ENCODE measurements at places on chromosomes 13 and 19.

DNA sequence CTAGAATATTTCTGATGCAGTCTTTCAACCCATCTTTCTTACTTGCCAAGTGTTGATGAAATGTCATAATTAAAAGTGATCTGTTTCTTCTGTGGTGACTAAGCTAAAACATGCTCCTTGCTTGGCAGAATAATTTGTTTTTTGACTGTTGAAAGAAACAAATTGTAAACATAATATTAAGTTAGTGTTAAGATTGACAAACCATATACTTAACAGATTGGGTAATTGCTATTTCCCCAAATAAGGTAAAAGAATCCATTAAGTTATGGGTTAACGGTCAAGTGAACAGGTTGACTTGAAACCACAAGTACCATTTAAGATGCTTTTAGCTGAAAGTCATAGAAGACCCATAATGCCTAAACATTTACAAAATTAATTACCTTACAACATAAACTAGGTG is 62.9 kb downstream of the TEX26 start:
- no peak for DNase-seq

- no peak for DNase-seq
Measured at GRCh38 chr13:67069117-67069767, 160.9 kb downstream of the PCDH9 start.

DNA sequence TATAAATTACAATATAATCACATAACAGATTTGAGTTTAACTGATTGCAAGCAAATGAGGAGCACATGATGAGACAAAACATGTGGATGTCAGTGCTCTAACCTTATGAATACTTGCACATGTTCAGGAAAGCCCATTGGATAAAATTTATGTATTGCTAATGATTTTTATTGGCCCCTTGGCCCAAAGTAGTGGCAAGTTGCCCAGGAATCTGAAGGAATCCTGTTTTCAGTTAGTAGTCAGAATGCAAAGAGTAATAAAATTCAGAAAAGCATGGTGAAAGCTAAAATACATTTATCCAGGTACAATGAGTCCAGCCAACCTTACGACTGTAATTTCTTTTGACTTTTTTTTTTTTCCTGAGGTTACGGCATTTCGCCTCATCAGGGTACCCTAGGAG is 1539.4 kb downstream of the EFNB2 start:
- no peak for DNase-seq

GRCh38 chr13:30569901-30570576 is 47.7 kb upstream of the USPL1 start:
- DNase-seq = no peak

GRCh38 chr19:763181-763580 is 12.3 kb downstream of the MISP start:
- DNase-seq = no peak

DNA sequence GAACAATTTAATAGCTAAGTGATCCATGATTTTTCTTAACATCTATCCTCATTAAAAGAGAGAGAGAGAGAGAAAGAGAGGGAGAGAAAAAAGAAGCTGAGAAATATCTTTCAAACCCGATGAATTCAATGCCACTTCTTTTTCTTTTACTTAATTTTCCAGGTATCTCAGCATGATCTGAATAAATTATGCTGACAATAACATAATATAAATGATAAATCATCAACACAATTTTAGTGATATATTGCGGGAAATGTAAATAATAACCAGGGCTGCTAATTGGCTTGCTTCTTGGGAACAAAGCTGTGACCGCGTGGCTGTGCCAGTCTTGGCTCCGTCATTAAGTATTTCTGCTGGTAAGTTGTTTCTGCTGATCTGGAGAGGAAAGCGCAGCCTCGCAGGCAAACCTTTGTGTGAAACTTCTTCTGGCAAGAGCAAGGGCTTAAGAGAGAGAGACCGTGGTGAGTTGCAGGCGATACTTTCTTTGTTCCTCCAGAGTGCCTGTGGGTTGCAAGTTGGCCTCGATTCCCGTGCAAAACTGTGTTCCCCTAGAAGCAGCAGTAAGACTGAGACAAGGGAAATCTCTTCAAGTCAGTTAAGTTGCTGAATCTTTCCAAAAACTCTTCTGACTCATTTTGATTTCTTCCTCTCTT is 489.1 kb upstream of the TSHZ3 start:
- no peak for DNase-seq

GRCh38 chr19:28318469-28319179 is 894.3 kb downstream of the UQCRFS1 start:
- DNase-seq = no peak

DNA sequence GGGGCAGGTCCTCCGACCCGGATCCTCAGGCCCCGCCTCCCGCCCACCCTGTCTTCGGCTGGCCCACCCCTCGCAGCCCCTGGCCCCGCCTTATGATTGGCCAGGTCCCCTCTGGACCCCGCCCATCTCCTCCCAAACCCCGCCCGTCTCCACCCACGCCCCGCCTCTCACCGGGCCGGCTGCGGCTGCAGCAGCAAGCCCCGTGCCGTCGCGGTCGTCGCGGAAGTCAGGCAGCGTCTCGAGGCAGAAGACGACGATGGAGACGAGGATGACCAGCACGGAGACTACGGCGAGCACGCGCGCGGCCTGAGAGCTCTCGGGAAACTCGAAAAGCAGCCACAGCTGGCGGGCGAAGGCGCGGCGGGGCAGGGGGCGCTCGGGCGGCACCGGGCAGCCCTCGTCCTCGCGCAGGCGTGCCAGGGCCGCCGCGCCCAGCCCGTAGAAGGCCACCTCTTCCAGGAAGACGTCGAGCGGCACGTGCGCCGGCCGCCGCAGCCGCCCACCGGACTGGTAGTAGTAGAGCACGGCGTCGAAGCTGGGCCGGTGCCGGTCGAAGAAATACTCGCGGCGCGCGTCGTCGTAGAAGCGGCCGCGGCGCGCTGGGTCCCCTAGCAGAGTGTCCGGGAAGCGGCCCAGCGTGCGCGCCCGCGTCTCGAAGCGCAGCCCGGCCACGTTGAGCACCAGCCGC is 495 bp downstream of the KCNA7 start:
- no peak for DNase-seq

DNA sequence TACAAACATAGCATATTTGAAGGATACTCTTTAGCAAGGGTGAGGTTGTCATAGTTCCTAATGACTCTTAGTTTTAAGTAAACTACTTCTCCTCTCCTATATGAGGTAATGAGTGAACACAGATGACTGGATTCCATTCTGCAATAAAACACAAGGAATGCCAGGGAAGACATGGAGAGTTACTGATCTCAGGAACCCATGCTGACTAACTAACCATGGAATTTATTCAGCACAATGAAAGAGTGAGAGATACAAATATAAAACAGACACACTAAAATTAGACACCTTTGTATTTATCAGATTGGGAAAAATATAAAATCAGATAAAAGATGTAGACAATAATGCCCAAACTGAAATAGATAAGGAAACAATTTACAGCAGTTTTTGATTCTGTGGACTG is 1525.9 kb upstream of the SLC10A2 start:
- no peak for DNase-seq

- no peak for DNase-seq
Measured at GRCh38 chr19:44611812-44612295, 1.5 kb upstream of the IGSF23 start.

GRCh38 chr19:40685563-40685962 is 4.9 kb downstream of the NUMBL start:
- DNase-seq = no peak

- DNase-seq = no peak
Measured at GRCh38 chr13:74555276-74555625, 421.0 kb upstream of the KLF12 start.

GRCh38 chr19:35727053-35727955 is 9.5 kb downstream of the KMT2B start:
- DNase-seq = no peak

DNA sequence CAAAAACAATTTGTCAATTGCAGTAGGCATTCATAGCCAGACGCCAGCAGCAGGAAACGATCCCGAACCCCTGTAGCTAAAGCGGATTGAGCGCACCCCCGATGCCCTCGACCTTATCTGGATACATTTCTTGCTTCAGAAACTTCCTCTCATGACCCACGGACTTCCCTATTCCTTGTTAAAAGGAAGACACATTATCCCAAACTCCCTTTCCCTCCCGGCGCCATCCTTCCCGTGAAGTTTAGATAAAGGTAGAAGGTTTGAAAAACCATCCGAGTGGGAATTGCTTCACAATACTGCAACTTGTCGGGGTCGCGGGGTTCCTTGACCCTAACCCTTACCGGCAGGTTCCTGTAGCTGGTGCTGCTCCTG is 977 bp downstream of the PCDH20 start:
- DNase-seq = no peak

DNA sequence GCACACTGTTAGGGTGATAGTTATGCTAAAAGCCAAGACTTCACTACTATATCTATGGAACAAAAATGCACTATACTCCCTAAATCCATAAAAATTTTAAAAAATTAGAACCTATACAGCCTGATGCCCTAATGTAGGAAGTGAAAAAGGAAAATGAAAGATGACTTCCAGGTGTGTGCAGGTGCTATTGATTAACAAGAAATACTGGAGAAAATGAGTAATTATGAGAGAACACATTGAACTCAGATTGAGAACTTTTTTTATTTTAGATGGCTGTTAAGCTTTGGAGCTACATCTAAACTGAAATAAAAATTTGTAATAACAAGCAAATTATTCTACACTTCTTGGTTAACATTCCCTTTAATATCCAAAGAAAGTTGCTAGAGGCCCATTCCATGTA is 1015.7 kb downstream of the PCDH9 start:
- no peak for DNase-seq
